Activated naive CD8-positive, alpha-beta T cell treated with anti-CD3 and anti-CD28 coated beads, Interleukin-2, amount 50 U/mL, for 24 hours (primary cell): ENCODE measurements at places on chromosomes 4 and X.

DNA sequence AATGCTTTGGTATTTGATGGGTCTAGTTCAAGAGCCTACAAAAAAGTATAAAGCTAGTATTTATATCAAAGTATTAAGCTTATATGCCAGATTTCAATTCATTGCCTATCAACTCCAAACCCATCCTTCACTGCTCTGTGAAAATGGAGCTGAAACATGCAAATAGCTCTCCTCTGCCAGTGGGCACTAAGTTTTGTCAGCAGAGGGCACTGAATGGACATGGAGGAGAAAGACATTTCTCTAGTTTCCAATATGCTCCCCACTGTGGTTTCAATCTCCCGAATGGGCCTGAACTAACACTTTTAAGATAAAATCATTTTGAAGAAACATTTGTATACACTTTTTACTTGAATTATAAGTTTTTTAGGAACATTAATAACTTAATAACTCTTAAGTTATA, 12.4 kb downstream of the PPID start:
- no peak overlapping the region for H3K27ac ChIP-seq
- no peak for DNase-seq
- peaks cover 65% of the 10 kb centered on the region for H3K36me3 ChIP-seq

- H3K4me3 ChIP-seq, result no peak overlapping the region
- DNase-seq, result no peak
- H3K27ac ChIP-seq, result no peak overlapping the region
Measured at GRCh38 chrX:123906557-123907316, 46.9 kb downstream of the XIAP start.

DNA sequence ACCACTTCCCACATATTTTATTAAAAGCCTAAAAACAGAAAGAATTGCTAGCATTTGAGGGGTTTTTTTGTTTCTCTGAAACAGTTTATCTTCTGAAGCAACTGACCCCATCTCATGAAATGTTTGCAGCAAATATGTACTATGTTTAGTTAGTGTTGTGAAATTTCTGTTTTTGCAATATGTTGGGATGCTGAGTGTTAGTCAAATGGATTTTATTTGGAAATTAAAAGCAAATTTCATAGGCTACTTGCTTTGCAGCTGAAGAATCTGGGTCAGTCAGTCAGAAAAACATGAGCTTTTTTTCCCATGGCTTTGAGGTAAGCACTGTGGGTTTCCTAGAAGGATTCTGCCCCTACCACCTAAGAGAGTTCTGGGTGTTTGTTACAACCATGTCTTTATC, 184.9 kb upstream of the DKK2 start:
- DNase-seq, result no peak
- peaks cover 1% of the 10 kb centered on the region for H3K27me3 ChIP-seq
- H3K4me3 ChIP-seq, result no peak overlapping the region
- H3K27ac ChIP-seq, result no peak overlapping the region
- H3K4me1 ChIP-seq, result no peaks in the 10 kb centered on the region

DNA sequence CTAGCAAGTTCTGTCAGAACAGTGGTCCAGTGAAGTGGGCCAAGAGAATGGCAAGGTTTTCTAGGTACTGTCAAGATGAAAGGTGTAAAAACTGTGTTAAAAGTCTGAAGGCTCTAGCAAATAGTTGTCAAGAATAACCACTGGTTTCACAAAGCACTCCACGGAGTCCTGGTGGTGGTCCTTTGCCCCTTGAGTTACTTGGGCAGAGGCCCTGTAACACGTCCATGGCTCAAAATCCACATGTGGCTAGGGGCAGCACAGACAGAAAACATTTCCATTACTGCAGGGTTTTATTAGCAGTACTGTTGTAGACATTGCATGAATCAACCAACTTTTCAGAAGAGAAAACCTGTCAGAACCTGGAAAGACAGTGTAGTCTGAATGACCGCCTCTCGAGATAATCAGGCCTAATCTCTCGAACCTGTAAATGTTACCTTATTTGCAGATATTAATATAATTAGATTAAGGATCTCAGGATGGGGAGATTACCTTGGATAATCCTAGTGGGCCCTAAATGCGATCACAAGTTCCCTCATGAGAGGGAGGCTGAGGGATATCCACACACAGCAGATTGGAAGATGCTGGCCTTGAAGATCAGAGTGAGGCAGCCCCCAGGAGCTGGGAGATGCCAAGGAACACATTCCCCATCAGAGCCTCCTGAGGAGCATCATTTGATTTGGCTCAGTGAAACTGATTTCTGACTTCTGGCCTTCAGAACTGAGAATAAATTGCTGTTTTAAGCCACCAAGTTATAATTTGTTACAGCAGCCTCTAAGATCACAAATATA, 34.7 kb downstream of the ERVMER34-1 start:
- peaks cover 43% of the 10 kb centered on the region for H3K4me1 ChIP-seq
- peak overlapping the region; percentile 99 for H3K27ac ChIP-seq
- peaks cover 60% of the 10 kb centered on the region for H3K36me3 ChIP-seq
- H3K4me3 ChIP-seq, result no peak overlapping the region
- no peaks in the 10 kb centered on the region for H3K27me3 ChIP-seq
- no peak for DNase-seq

GRCh38 chr4:1208970-1209704, 36.8 kb upstream of the SPON2 start:
- no peak for DNase-seq
- peaks cover 8% of the 10 kb centered on the region for H3K4me1 ChIP-seq
- H3K36me3 ChIP-seq, result peaks cover 2% of the 10 kb centered on the region
- no peaks in the 10 kb centered on the region for H3K27me3 ChIP-seq

DNA sequence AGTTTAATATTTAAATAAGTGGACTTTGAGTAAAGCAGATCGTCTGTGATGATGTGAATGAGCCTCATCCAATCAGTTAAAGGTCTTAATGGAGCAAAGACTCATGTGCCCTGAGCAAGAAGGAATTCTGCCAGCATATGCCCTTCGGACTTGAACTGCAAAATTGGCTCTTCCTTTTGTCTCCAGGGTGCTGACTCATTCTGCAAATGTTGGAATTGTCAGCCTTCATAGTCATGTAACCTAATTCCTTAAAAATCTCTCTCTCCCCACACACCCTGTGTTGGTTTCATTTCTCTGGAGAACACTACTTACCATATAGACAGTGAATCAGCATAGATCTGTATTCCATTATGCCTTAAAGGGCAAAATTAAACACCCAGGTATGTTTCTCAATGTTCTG, 609.8 kb upstream of the GALNTL6 start:
- no peaks in the 10 kb centered on the region for H3K27me3 ChIP-seq
- no peak overlapping the region for H3K4me3 ChIP-seq
- no peaks in the 10 kb centered on the region for H3K4me1 ChIP-seq

DNA sequence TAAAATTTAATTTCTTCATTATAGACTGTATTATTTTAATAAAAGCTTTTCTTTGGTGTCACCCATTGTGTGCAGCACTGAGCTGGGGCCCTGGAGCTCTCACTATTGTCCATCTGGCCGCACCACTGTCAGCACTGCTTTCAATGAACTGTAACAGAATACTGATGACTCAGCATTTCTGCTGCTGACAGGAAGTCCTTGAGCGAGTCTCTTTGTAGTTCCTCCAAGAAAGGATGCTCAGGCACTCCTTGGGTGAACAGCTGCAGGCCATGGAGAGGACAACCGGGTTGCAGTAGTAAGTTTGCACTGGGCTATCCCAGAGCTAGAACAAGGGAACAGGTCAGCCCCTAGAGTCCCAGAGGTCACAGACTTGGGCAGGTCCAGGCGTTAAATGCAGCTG, 81.6 kb downstream of the SORBS2 start:
- peaks cover 20% of the 10 kb centered on the region for H3K27me3 ChIP-seq
- no peak for DNase-seq
- no peak overlapping the region for H3K27ac ChIP-seq
- no peaks in the 10 kb centered on the region for H3K36me3 ChIP-seq
- H3K4me1 ChIP-seq, result no peaks in the 10 kb centered on the region

GRCh38 chr4:47160095-47160494, 128.7 kb downstream of the GABRB1 start:
- no peak overlapping the region for H3K4me3 ChIP-seq
- H3K27ac ChIP-seq, result no peak overlapping the region
- H3K36me3 ChIP-seq, result no peaks in the 10 kb centered on the region
- no peaks in the 10 kb centered on the region for H3K27me3 ChIP-seq
- no peaks in the 10 kb centered on the region for H3K4me1 ChIP-seq

DNA sequence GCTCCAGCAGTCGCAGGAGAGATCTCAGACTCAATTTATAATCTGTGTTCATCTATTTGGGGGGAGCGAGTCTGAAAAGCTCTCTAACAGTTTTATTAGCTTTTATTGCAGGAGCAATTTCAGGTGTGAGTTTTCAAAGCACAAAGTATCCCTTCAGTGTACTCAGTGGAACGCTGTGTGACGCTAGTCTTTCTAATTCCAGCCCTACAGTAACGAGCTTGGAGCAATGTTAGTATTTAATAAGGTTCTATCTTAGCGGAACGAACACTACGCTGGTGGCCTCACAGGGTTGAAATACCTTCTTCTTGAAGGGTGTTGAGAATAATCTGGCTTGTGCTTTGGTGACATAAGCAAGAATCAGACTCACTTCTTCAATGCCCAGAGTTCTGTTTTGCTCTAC, 8.4 kb downstream of the HS3ST1 start:
- H3K27me3 ChIP-seq, result no peaks in the 10 kb centered on the region
- no peak for DNase-seq
- H3K4me1 ChIP-seq, result peaks cover 4% of the 10 kb centered on the region
- no peak overlapping the region for H3K27ac ChIP-seq
- no peak overlapping the region for H3K4me3 ChIP-seq

DNA sequence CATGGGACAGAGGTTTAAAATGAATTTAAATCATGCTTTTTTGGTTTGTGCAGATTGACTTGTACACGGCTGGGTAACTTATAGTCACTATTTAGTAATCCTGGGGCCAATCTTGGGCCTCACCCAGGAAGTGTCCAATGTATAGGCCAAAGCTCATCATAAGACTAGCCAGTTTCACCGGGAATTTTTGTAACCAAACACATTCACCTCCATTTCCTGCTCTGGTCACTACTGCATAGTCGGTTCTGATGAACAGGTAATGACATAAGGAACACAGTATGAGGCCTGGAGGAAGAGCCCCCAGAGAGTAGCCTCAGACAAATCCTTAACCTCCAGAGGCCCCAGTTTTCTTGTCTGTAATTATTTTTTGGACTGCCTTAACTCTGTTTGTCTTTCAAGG, 81.9 kb downstream of the HPRT1 start:
- peaks cover 26% of the 10 kb centered on the region for H3K27me3 ChIP-seq
- no peaks in the 10 kb centered on the region for H3K4me1 ChIP-seq
- no peaks in the 10 kb centered on the region for H3K36me3 ChIP-seq
- no peak for DNase-seq
- no peak overlapping the region for H3K27ac ChIP-seq
- no peak overlapping the region for H3K4me3 ChIP-seq

DNA sequence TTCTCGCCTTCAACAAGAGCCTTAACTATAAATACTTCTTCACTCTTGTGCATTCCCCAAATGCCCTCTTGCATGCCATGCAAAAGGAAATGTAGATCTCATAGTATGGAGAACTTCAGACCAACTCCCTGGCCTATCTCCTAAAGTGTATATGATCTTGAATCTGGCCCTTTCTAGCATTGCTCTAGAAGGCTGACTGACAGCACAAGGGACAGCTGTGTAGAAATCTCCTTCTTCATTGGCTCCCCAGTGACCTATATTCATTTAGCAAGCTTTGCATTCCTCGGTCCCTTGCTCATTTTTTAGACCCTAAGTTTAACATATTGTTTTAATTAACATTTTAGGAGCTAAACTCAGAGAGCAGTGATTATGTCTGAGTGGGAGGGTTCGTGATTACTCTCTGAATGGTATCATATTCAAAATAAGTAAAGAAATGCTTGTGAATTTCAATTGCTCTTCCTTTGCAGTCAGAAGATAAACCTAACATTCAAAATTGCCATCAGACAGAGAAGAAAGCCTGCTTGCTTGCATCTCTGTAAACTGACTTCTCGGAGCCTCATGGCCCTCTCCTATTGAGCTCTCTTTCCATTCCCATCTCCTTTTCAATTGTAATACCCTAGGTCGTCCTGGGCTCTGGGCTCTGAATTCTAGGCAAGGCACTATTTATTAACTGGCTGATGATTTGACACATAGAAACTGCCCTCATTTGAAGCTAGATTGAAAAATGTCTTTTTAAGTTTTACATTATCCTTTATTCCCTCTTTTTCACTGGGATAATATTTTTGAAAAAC, 120.3 kb upstream of the PRKG2 start:
- H3K36me3 ChIP-seq, result no peaks in the 10 kb centered on the region
- H3K27me3 ChIP-seq, result no peaks in the 10 kb centered on the region
- DNase-seq, result no peak
- H3K27ac ChIP-seq, result no peak overlapping the region
- H3K4me3 ChIP-seq, result no peak overlapping the region

DNA sequence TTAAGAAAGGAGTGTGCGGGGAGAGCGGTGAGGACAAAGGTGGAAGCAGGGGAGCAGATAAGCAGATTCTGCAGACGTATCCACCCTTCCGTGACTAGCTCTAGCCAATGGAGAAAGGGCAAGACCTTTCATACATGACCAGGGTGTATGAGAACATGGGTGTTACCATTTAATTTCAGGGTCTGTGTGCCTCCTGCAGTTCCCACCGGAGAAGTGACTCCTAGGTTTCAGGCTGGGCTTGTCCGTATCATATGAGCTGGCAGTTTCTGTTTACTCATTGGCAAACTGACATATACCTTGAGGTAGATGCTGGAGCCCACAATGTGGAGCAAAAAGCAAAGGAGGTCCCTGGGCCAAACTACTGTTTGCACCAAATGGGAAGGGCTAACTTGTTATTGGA, 6.8 kb downstream of the RBM47 start:
- peaks cover 35% of the 10 kb centered on the region for H3K4me1 ChIP-seq
- H3K4me3 ChIP-seq, result no peak overlapping the region
- no peak for DNase-seq
- H3K27ac ChIP-seq, result peak overlapping the region; percentile 34

- no peaks in the 10 kb centered on the region for H3K27me3 ChIP-seq
- no peak for DNase-seq
- H3K36me3 ChIP-seq, result no peaks in the 10 kb centered on the region
- no peak overlapping the region for H3K27ac ChIP-seq
Measured at GRCh38 chr4:90349636-90350035, 222.4 kb downstream of the CCSER1 start.

DNA sequence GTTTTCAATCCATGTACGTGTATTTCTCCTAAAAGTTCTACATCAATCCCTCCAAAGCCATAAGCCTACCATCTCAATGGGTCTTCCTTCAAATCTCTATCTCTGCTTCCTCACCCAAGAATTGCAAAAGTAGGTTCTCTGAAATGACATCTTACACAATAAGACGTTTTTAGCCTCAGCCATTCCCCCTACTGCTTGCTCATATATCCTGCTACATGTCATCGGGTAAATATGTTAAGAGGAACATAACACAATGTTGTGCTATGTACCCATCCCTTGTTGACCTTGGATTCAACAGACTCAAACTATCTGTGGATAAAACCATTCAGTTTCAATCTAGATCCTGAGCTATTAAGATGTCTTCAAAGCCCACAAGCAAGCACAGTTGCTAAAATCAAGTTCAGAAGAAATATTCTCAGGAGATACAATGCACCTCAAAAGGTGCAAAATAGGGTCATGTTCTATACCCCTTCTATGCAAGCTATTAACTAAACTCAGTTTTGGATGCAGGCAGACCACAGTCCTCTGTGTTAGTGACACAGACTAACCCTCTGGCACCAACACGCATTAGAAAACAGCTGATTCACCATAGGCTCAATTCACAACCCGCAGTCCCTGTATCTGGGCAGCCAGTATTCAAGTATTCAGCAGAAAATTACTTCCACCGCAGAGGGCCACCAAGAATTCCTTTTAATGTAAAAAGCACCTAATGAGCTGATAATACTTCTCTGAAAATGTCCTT, 56.8 kb downstream of the CD99L2 start:
- no peak for DNase-seq
- H3K27me3 ChIP-seq, result no peaks in the 10 kb centered on the region
- no peaks in the 10 kb centered on the region for H3K36me3 ChIP-seq
- H3K4me3 ChIP-seq, result no peak overlapping the region
- H3K4me1 ChIP-seq, result peaks cover 2% of the 10 kb centered on the region
